ENCODE measurements at places on chromosomes 2 and 18.
A peak's percentile ranks its signal among the peaks of the same experiment; 100 is the strongest.

GRCh38 chr2:179129574-179130238, 79.8 kb upstream of the CCDC141 start:
- DNase-seq: no peak

DNA sequence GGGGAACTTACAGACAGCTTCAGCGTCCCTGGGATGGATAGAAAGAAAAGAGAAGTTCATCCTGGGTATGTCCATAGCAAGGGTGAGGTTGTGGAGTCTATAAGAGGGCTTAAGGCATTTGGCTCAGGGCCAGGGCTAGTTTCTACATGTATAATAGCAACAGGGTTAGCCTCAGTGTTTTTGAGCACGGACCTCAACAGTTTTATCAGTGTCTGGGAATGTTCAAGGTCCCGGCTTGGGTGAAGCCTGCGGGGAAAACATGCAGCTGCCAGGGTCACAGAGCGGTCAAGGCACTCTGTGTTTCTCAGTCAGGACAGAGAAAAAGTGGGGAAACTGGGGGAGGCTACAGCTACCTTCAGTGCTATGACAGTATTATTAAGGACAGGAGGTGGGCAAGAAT, 427.7 kb upstream of the HS6ST1 start:
- no peak for DNase-seq

DNA sequence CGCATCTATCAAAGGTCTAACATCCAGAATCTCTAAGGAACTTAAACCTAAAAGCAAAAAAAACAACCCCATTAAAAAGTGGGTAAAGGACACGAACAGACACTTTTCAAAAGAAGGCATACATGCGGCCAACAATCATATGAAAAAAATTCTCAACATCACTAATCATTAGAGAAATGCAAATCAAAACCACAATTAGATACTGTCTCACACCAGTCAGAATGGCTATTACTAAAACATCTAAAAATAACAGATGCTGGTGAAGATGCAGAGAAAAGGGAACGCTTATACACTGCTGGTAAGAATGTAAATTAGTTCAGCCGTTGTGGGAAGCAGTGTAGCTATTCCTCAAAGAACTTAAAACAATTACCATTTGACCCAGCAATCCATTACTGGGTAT, 38.0 kb downstream of the PPP3R1 start:
- DNase-seq: no peak

DNA sequence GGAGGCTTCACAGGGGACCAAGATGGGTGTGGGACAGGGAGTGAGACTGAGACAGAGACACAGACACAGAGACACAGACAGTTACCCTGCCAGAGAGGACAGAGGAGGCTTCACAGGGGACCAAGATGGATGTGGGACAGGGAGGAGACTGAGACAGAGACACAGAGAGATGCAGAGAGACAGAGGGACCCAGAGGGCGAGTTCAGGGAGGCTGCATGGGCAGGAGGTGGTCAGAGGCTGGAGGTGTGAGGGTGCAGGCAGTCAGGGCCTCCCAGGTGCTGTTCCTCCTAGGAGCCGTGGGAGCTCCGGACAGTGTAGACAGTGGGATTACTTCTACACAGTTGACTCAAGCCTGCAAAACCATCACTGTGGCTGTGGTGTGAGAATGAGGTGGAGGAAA, 206.2 kb upstream of the PXDN start:
- no peak for DNase-seq

GRCh38 chr2:227939271-227940027, 68.0 kb downstream of the DAW1 start:
- no peak for DNase-seq

DNA sequence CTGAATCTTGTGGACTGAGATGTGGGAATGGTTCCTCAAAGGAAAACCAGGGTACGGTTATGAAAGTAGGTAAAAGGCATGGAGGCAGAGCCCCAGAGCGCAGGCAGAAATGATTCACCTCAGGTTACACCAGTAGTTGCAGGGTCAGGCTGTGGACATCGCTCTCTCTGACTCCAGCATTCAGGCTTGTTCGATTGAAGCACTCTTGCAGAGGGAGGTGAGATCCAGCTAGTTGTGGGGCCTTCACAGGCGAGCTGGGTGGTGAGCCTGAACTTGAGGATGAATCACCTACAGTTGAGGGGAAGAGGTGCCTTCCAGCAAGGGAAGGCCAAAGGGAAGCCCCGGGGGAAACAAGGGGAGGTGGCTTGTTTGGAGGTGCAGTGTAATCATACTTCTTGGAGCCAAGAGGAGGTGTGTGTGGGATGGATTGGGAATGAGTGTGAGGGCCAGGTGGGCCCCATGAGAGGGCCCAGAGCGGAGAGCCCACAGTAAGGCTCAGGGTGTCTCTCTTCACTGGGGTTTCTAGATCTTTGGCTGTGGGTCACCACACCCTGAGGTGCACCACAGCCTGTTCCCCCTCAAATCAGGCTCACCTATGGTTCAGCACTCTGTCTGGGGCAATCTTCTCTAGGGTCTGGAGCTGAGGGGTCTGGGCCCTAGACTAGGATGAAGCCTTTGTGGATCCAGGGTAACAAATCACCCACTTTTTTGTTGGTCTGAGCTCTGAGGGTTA, 48.5 kb upstream of the MCFD2 start:
- DNase-seq: no peak

DNA sequence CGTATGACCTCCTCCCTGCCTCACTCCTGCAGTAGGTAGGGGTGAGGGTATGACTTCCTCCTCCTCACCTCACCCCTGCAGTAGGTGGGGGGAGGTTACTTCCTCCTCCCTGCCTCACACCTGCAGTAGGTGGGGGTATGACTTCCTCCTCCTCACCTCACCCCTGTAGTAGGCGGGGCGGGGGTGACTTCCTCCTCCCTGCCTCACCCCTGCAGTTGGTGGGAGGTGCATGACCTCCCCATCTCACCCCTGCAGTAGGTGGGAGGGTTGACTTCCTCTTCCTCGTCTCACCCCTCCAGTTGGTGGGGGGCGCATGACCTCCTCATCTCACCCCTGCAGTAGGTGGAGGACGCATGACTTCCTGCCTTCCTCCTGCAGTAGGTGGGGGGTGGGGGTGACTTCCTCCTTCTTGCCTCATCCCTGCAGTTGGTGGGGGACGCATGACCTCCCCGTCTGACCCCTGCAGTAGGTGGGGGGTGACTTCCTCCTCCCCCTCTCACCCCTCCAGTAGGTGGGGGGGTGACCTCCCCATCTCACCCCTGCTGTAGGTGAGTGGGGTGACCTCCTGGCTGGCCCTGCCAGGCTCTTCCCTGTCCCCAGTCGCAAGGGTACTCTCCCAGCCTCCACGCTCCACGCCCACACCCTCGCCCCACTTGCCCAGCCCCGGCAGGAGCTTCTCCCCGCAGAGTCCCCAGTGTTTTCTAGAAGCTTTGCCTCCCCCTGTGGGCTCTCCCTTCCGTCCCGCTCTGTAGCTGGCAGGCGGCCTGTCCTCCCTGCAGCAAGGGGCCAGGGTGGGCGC, 39.3 kb downstream of the TSHZ1 start:
- no peak for DNase-seq

DNA sequence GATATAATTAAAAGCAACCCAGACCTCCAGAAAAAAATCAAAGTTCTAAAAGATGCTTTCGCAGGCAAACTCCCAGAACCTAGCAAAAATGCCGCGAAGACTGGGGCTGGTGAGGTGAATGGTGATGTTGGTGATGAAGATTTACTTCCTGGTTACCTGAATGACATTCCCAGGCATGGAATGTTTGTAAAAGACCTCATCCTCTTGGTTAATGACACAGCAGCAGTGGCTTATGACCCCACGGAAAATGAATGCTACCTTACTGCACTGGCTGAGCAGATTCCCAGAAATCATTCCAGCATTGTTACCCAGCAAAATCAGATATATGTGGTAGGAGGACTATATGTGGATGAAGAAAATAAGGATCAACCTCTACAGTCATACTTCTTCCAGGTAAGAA, 994 bp downstream of the KLHL41 start:
- no peak for DNase-seq

- DNase-seq: no peak
These were observed 142.8 kb upstream of the PXDN start for GRCh38 chr2:1887106-1887505.

DNA sequence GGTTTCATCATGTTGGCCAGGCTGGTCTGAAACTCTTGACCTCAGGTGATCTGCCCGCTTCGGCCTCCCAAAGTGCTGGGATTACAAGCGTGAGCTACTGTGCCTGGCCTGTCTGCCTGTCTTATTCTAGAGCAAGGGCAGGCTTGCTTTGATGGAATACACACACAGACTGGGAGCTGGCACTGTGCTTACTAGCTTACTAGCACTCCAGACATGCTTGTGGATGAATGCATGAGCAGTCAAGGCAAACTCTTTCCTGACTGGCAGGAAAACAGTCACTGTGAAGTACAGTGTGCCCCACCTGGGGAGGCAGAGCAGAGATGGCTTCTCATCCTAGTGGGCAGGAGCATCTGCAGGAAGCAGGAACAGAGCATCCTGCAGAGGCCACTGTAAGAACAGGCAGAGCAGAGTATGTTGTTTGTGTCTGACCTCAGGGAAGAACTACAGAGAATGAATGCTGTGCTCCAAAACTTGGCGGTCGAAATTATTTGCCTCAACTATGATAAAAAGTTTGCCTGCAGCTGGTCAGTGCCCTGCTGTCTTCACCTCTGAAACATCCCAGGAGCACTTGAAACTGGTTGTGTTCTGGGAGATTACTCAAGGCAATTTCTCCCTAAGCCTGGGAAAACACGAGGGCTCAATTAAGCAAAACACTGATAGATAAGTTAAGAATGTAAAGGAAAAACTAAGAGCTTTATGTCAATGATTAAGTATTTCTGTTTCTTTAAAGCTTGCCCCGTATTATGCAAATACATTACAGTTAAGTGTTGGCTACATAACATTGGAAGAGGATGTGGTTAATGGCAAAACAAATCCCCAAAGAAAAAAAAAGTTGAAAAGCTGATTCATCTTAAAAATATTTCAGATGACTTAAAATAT, 102.4 kb downstream of the VAPA start:
- DNase-seq: no peak

DNA sequence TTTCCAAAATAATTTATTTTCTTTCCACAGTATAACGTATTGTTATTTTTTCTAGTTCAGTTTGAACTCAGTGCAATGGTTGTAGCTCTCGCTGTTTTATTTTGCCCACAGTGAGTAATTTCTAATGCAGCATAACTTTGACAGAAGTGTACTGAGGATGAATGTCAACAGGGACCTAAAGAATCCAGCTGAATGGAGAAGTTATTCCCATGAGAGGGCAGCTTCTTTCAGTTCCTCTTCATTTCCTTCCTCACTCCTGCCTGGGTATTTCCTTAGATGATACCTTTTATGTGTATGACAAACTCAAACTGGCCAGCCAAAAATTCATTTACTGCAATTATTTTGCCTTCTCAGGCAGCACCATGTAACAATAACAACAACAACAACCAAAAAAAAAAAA, 1223.1 kb upstream of the ZEB2 start:
- no peak for DNase-seq

- no peak for DNase-seq
These were observed 364.8 kb upstream of the GALNT5 start for GRCh38 chr2:156892467-156893281.

- DNase-seq: no peak
These were observed 75.4 kb downstream of the EPC2 start for GRCh38 chr2:148719941-148720436.

DNA sequence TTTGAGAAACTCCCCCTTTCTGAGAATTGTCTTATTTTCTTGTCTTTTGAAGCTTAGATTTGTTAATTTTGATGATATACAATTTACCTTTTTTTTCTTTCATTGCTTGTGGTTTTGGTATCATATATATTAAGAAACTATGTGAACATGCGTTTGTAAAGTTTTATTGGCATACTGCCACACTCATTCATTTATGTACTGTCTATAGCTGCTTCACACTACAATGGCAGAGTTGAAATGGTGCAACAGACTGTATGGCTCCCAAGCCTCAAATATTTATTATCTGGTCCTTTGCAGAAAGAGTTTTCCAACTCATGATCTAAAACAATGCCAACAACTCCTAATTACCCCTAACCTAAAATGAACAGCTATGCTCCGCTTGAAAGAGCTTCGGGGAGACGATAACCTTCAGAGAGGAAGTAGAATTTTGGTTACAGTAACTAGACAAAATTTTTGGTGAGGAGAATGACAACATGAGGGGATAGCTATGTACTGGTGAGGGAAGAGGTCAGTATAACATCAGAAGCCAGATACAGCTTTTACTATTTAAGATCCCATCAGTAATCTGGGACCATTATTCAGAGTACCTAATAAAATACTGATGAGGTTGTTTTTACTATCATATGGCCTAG, 16.1 kb downstream of the PPP3R1 start:
- no peak for DNase-seq

DNA sequence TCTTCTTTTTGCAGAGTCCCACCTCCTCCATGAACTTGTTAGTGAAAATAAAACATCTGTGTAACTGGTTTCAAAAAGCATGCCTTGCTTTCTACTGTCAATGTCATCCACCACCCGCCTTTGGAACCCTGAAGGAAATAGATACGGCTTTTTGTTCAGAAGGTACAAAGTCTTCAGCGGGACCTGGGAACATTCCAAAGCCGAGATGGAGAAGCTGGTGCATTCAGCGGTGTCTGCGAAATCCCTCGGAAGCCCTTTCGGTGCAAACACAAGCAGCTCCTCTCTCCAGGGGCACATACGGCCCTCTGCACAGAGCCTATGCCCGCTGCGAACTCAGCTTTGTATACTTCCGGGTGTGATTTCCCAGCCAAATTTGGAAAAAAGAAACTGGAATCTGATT, 555.8 kb upstream of the SALL3 start:
- no peak for DNase-seq

GRCh38 chr18:13232086-13232917, 13.7 kb downstream of the LDLRAD4 start:
- no peak for DNase-seq

- no peak for DNase-seq
These were observed 844 bp upstream of the MPV17 start for GRCh38 chr2:27323596-27324285.

GRCh38 chr2:144659731-144660275, 139.9 kb upstream of the ZEB2 start:
- DNase-seq: peak; percentile 45

DNA sequence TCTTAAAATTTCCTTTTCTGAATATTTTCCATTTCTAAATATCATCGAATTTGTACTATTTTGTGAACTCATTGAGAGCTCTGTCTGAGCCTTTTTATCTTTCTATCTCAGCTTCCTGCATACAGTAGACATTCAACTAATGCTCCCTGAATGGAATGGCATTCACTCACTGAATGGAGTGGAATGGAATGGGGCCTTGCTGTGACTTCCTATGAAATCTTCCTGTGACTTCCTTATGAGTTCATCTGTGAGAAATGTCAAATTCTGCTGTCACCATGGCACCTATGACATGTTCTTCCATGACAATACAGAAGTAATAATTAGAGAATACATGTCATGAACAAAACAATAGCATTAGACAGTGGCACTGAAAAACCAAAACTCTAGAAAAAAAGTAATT, 199.6 kb downstream of the NR4A2 start:
- no peak for DNase-seq

GRCh38 chr2:23620841-23621341, 235.9 kb downstream of the KLHL29 start:
- DNase-seq: no peak

Measured in stimulated activated CD8-positive, alpha-beta memory T cell treated with anti-CD3 and anti-CD28 coated beads, Interleukin-7, amount 100 ng/mL, for 4 hours (primary cell).